Glomerular endothelial cell (primary cell): ENCODE measurements at places on chromosomes 5 and 9.

- no peak for DNase-seq
These were observed 691 bp downstream of the FCHO2 start for GRCh38 chr5:72956324-72957140.

GRCh38 chr9:78325343-78325742 is 28.4 kb downstream of the PSAT1 start:
- no peak for DNase-seq

DNA sequence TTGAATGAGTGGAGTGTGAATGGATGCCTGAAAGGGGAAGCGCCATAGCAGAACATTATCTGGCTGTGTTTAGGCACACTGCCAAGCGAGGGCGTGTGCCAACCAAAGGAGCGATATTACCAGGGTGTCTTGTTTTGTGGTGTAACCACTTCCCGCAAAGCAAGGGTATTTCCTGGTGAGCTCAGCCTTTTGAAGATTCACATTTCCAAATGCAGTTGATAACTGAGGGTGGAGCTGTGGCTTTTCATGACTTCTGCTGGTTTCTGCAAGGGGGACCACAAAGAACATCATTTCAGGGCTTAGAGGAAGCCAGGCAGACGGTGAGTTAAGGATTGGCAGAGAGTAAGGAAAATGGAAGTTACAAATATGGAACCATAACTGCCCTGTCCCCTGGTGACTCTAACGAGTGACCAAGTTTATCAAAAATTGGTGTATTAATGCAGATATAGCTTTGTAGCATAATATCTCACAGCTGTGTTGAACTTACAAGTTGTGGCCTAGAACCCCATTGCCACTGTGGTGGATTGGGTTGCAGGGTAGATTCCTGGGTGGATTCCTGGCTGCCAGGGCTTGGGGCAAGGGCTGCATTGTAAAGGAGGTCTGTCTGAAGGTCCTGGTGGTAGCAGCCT is 71.4 kb downstream of the RALGPS1 start:
- peak; percentile 14 for DNase-seq

- DNase-seq, result no peak
These were observed 288.3 kb downstream of the MLLT3 start for GRCh38 chr9:20333991-20334390.

DNA sequence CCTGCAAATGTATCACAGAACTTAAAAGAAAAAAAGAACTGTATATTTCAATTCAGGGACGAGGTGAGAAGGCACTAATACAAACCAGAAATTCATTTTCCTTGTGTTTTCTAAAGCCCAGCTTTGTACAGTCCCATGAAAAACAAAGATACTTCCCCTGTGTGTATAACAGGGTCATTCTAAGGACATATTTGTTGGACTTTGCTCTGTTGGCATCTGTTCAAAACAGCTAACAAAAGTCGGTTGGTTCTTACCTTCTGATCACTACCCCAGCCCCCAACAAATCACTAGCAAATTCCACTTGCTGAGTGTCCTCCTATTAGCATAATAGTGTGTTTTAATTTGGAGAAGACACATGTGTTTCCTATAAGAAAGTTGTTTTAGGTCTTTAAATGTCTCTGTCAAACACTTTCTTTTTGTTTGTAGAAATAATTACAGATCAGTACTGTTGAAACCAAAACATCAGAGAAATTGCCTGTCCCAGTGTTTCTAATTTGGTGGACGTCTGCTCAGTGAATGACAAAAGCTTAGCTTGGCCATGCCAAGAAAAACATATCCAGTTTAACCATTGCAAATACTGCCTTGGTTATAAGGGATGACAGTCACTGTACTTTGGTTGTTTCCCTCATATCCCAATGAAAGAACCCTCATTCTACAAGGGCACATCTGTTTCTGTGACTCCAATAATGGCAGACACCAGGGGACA is 480.5 kb downstream of the EBF1 start:
- DNase-seq, result no peak

GRCh38 chr9:98774746-98775145 is 21.6 kb downstream of the ANKS6 start:
- no peak for DNase-seq

- no peak for DNase-seq
These were observed 41.9 kb upstream of the PLPP6 start for GRCh38 chr9:4620057-4620765.

GRCh38 chr5:176935017-176935416 is 35.9 kb upstream of the HK3 start:
- no peak for DNase-seq

DNA sequence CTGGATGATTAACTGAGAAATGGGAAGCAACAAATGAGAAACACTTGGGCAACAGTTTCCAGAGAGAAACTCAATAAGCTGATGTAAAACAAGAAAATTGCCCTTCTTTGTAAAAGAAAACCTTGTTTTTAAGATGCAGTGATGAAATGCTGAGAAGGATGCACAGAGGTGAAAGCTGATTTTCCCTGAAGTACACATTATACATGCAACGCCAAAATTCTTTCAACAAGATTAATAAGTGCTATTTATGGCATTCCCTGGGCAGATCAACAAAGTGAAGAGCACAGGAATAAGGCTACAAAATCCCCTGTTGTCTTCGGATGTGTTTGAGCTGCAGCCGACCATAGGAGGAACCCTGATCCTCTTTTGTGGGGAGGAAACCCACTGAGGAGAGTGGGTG is 208.0 kb upstream of the ANKH start:
- DNase-seq, result no peak

DNA sequence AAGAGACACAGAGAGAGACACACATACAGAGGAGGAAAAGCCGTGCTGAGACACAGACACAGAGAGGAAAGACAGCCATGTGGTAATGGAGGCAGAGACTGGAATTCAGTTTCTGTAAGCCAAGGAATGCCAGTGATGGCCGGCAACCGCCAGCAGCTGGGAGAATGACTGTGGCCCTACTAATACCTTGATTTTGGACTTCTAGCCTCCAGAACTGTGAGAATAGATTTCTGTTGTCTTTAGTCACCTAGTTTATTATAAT is 90.2 kb downstream of the TARS1 start:
- DNase-seq, result no peak

GRCh38 chr5:77255617-77256016 is 45.1 kb downstream of the PDE8B start:
- no peak for DNase-seq

DNA sequence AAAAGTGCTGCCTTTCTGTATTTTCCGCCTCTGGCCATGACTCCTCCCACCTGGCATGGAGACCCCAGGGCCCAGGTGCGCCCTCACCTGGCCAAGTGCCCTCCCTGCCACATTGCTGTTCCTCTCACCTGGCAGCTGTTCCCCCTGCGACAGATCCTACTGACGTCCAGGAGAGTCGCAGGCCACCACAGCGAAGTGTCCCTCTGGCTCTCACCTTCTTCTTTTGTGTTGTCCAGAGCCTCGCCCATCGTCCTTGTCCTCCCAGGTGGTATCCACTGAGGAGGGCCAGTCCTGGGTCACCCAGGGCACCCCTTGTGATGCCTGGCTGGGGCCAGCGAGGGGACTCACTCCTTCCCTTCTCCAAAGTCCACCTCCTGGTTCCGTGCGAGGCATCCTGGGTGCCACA is 2.6 kb downstream of the NKD2 start:
- no peak for DNase-seq

DNA sequence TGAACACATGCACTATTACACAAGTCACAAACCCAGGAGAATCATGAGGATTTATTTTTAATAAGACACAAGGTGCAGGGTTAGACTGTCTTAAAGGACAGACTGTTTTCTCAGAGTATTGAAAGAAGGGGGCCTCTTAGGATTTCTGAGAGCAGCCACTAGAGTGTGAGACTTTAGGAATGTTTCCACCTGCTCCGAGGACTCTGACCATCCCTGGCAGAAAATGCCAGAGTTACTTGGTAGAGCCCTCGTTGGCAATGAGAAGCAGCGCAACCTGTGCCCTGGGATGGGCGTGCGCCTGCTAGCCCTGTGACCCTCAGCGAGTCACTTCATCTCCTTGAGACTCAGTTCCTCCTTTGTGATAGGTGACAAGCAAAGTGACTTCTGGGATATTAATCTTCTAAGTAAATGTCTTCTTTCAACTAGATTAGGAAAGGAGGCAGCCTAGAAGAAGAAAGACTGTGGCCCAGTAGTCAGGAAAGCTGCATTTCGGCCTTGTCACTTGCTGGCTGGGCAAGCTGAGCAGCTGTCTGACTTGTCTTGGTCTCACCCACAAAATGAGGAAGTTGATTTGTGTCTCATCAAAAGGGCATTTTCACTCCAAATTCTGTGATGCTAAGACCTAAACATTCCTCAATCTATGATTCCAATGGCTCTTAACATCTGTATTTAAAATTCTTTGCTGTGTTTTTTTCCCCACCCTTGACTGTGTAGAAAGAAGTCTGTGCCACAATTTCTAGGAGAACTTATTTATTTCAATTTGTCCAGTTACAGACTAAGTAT is 60.5 kb downstream of the PTCD2 start:
- no peak for DNase-seq

- DNase-seq, result peak; percentile 52
These were observed 22.5 kb downstream of the ZDHHC21 start for GRCh38 chr9:14670718-14671117.

DNA sequence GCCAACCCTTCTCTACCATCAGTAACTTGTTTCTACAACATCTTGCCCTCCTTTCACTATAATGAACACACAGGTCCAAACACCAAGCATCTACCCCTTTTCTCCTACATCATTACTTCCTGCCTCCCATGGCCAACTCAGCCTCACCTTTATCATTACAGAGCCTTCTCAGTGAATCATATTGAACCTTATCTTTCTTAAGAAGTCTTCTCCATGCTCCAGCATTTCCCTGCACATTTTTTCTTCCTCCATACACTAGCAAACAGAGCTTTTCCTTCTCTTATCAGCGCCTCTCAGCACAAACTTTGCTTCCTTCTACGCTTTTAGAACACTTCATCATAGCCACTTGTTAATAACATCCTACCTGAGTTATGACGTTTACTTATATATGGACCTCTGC is 148.2 kb downstream of the ARL15 start:
- DNase-seq, result no peak
